Left ventricle myocardium superior (tissue), 1 donor: ENCODE measurements at places on chromosomes 5 and 9.

DNA sequence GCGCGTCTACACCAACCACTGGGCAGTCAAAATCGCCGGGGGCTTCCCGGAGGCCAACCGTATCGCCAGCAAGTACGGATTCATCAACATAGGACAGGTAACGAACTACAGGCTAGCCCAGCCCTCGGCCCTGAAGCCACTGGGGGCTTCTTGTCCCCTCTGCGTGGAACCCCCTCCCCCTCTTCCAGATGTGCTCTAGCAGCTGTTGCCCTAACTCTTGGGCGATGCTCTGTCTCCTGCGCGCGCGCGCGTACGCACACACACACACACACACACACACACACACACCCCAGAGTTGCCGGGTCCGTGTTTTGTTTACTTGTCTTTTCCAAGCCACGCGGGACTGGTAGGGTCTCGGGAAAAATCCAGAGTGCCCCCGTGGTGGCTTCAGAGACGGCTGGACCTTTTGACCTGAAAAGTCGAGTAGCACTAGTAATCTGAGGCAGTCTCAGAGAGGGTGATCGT, 836 bp downstream of the PCSK5 start:
- DNase-seq, result peak; percentile 48

GRCh38 chr5:127696683-127697082, 6.5 kb upstream of the CCDC192 start:
- DNase-seq, result no peak

- DNase-seq, result no peak
Measured at GRCh38 chr5:66992547-66992946, 204.1 kb downstream of the CD180 start.

DNA sequence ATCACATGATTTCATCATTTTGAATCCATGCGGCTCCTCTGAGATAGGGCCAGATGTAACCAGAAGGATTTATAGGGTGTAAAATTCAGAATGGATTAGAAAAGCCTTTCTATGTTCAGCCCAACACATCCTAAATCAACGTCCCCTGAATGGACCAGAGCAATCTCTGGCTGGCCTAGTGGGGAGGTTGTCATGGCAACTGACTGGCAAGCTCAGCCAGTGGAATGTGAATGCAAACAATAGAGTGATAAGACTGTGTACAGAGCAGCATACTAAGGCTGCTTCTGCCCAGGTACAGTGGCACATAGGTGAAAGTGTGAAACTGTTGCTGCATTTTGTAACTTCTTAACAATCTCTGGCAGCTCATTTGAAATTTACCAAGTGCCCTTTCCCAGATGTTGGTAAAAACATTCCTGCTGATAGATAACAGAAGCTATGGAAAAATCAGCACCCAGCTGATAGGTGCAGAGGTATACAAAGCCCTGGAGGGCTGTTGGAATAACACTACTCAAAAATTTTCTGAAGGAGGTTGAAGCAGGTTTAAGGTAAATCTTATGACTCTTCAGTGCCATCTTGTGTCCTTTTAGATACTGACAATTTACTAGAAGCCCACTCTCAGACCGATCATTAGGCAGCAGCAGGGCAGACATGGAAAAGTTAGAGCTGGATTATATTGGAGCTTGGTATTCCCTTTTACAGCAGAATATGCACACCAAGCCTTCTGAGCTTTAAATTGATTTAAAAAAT, 267.2 kb downstream of the RAB3C start:
- DNase-seq, result no peak

DNA sequence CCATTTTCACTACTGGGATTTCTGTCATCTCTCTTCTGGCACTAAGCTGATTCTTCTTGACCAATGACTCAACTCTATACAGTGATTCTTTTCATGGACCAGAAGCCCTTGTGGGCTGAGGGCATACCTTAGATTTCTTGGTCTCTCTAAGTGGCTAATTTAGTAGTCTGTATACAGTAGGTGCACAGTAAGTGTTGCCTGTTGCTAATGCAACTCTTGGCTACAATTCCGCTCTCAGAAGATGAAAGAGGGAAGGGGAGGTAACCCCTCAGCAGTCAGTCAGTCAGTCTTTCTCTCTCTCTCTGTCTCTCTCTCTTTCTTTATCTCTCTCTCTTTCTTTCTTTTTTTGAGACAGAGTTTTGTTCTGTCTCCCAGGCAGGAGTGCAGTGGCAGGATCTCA, 115.1 kb upstream of the PANK3 start:
- no peak for DNase-seq

DNA sequence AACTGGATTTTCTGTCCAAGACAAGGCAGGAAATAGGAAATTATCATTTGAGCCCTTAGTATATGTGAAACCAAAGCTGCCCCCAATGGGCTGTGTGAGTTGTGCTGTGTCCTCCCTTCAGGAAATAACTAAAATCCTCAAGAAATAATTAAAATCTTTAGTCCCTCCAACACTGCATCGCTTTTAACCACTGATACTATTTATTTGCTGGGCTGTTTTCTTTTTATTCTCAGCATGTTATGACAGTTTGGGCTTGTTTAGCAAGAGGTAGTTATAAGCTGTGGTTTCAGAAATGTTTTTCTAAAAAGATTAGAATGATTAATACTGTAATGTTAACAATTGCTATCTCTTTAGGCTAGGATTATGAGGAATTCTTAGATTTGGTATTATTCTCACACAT, 187.0 kb upstream of the KCNN2 start:
- no peak for DNase-seq

GRCh38 chr5:16654647-16655334, 38.0 kb upstream of the RETREG1 start:
- DNase-seq, result no peak

DNA sequence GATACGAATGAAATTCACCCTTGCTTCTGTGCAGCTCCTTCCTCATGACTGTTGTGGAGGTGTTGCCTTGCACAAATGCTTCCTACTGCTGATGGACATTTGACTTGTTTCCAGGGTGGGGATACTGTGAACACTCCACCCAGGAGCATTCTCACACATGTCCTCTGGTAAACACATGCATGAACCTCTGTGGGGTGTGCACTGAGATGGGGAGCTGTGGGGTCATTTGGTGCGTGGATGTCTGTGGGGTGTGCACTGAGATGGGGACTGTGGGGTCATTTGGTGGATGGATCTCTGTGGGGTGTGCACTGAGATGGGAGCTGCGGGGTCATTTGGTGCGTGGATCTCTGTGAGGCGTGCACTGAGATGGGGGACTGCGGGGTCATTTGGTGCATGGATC, 72.9 kb upstream of the IRX4 start:
- no peak for DNase-seq

GRCh38 chr5:173468821-173469251, 140.6 kb upstream of the STC2 start:
- no peak for DNase-seq

GRCh38 chr5:129569295-129569694, 109.2 kb downstream of the ADAMTS19 start:
- no peak for DNase-seq
